ENCODE measurements at places on chromosomes 2 and 18. TPM values are rescaled to one million over a fixed set of nuclear protein-coding genes. Genes with fewer than 3 reads are reported as not detected.

DNA sequence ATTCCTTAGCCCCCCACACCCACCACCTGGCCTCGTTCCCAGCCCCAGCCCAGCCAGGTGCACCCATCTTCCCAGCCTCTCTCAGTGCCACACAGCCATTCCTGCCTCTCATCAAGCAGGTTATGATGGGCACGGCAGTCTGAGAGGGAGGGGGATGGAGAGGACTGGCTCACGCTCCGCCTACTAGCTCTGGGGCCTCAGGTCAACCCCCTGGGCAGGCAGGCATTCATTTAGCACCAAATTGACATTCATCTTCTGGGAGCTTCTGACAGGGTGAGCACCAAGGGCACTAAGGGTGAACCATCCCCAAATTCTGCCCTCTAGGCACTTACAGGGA is 66.2 kb upstream of the FOSL2 start:
- DNase-seq: no peak

DCDC2C gene
- total RNA-seq: not detected

GALNT13 gene
- total RNA-seq: 0.54 TPM

GRCh38 chr2:44275927-44276303 is 635 bp downstream of the SLC3A1 start:
- DNase-seq: no peak

DNA sequence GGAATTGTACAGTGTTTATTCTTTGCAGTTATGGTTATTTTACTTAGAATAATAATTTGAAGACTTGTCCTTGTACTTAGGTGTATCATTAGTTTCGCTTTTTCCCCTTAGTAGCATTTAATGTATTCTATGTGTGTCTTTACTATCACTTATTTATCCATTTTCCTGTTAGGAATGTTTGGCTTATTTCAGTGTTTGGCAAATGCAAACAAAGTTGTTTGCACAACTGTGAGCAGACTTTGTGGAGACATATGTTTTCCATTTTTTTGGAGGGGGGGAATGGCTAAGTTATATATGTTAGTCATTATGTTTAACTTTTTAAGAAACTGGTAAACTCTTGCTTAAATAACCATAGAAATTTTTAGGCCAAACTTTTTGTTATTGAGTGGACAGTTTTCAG is 447.7 kb downstream of the SOX11 start:
- DNase-seq: no peak

GRCh38 chr2:30237239-30237965 is 6.1 kb downstream of the LBH start:
- no peak for DNase-seq

- DNase-seq: no peak
Measured at GRCh38 chr2:60475123-60475830, 78.2 kb downstream of the BCL11A start.

DNA sequence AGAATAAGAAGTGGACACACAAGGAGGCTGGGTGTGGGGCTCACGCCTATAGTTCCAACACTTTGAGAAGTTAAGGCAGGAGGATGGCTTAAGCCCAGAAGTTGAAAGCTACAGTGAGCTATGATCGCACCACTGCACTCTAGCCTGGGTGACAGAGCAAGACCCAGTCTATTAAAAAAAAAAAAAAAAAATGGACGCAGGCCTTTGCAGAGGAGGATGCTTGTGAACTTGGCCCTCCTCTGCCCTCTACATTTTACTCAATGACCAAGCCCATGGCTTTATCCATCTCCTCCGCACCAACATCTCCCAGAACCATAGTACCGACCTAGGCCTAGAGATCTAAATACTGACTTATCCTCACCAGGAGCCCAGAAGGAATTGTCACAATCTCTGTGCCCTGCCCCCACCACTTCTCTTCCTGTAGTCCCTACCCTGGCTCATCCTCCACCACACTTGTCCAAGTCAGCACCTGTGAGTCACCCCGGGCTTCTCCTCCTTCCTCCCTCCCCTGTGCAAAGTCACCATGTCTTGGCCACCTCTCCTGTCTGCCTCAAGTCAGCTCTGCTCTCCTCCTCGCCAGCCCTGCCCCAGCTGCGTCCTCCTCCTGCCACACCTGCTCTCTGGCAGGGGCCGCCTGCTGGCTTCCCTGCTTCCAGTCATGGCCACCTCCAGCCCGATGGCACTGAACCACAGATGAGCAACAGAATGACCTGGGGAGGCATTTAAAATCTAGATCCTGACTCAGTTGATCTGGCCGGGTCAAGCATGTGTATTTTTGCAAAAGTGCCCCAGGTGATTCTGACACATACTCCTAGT is 35.8 kb upstream of the ASPRV1 start:
- DNase-seq: peak; percentile 84

DNA sequence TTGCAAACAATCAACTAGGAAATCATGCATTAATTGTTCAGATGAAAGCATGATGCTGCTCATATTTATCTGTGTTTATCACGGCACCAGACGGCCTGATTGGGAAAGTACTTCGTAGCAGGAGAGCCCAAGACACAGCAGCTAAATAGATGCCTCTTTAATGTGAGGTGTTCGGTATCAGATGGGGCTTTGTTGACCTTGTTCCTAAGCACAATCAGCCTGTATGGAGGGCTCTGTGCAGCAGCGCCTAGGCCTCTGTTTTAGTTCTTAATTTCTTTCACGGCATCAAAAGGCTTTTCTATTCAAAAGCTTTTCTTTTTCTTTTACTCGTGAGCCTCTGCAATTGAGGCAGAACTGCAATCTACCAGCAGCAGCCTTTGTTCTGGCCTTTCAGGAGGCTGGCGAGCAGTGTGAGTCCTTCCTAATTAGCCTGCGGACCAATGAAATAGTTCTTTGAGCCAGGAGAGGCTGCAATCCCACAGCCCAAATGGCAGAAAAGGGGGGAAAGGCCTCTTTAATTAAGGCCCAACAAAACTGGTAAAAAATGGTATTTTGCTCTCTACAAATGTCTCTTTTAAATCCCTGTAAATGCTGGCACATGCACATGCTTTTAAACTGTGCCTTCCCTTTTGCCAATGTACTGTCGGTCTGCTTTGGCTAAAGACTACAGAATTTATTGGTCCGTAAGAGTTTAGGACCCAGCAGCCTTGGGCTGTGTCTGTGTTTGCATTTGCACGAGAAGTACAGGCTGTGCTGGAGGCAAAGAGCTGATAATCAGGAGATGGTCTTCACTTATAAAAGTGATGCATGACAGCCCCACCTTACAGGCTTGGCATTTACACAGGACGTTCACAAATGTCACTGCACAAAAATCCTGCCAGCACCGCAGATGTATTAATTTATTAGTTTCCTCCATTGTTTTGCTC is 159.6 kb downstream of the RND3 start:
- DNase-seq: no peak

DNA sequence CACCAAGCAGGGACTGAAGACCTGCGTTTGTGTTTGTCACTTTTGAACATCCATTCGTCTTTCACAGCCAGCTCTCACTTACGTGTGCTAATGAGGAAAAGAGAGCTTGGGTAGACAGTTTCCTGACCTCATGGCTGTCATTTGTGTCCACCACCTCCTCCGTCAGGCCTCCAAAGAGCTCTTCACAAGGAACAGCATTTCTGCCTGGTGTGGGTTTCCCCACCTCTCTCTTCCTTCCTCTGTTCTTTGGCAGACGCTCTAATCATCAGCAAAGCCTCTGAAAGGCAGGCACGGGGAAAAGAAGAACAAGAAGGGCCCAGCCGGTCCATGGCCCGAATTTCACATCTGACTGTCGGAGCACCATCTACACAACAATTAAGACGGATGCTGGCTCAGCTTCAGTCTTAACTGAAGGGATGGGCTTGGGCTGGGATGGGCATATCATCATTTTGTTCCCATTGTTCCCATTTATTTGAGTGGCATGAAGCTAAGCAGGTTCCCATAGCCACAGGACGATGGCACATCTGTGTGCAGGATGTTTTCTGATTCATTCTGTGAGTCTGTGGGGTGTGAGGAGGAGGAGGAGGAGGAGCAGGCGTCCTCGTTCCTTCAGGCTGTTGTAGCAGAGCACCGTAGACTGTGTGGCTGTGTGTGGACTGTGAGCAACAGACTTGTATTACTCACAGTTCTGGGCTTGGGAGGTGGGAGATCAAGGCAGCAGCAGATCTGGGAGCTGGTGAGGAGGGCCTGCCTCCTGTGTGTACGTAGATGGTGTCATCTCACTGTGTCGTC is 66.4 kb downstream of the TSHZ1 start:
- DNase-seq: peak; percentile 1

DNA sequence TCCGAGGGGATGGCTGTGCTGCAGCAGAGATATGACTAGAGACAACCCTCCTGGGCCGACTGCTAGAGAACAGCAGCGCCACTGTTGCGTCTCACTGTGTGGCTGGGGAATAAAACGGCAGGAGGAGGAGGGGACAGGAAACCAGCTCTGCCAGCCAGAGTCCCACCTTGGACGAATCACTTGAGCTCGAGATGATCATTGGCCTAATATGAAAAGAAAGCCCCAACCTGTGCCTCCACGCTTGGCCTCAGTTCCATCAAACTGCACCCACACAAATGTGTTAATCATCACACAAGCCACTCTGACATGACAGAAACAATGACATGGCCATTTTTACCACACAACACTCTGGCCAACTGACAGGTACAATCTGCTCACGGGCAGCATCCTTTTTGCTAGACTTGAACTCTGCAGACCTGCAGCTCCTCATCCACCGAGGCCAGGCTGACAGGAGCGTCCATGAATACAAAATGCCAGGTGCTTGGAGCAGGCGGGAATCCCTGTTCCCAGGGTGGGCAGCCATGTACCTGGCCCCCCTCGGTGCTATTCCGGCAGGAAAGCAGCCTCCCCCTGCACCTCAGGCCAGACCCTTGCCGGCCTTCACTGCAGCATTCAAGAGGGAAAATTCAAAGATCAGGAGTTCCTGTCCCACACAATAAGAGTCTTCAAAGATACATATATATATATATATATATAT is 52.3 kb downstream of the PARD6G start:
- no peak for DNase-seq

ALK gene
- not detected for total RNA-seq

DNA sequence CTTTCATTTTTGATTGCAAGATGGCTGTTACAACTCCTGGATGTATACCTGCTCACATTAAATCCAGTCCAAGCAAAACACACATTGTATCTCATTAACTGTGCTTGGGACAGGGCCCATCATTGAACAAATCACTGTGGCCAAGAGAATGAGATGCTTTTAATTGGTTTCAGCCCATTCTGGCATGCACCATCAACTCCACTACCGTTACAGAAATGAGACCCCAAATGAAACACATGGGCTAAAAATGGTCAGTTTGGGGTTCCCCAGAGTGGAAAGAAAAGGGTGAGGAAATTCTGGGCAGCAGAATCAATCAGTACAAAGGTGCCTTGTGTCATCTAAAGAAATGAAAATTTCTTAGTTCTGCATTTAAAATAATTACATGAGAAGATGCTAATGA is 52.7 kb downstream of the FAM171B start:
- DNase-seq: no peak
